CD14-positive monocyte (primary cell): ENCODE measurements at places on chromosomes 4 and X. TPM values are rescaled to one million over a fixed set of nuclear protein-coding genes. Genes with fewer than 3 reads are reported as not detected.

The TMPRSS11F gene
- not detected in 2 replicates for polyA plus RNA-seq

The NR3C2 gene
- 0.09 TPM for polyA plus RNA-seq

The CYBB gene
- 842 TPM for polyA plus RNA-seq

The PFKFB1 gene
- polyA plus RNA-seq, result 0.09 and 0.21 TPM in 2 replicates

The TASL gene
- 22.2 TPM for polyA plus RNA-seq

The TBC1D1 gene
- 31.5 TPM for polyA plus RNA-seq

The TRPC3 gene
- polyA plus RNA-seq, result not detected in 2 replicates

The DUSP21 gene
- not detected for polyA plus RNA-seq

The GLRA3 gene
- polyA plus RNA-seq, result not detected in 2 replicates

The TKTL1 gene
- 0.52 and 1.3 TPM in 2 replicates for polyA plus RNA-seq

The NAA11 gene
- not detected in 2 replicates for polyA plus RNA-seq

The BBS12 gene
- polyA plus RNA-seq, result 0.14 and 0.19 TPM in 2 replicates

The FRG2 gene
- not detected in 2 replicates for polyA plus RNA-seq

The FAM9B gene
- not detected for polyA plus RNA-seq

The MAGEA2 gene
- not detected for polyA plus RNA-seq

The HELT gene
- not detected in 2 replicates for polyA plus RNA-seq

The RPGR gene
- polyA plus RNA-seq, result 1.3 and 5.1 TPM in 2 replicates

The PNCK gene
- polyA plus RNA-seq, result not detected
